NCI-H1930 (cell line): ENCODE measurements at places on chromosomes 3 and 15.

- no peak for DNase-seq
Measured at GRCh38 chr3:186151077-186151971, 42.4 kb upstream of the ETV5 start.

GRCh38 chr3:89947337-89947954 lies 840.0 kb downstream of the EPHA3 start:
- no peak for DNase-seq

- no peak for DNase-seq
Measured at GRCh38 chr3:10511809-10512494, 6.6 kb upstream of the ATP2B2 start.

GRCh38 chr15:40183636-40184463 lies 23.0 kb downstream of the BUB1B start:
- no peak for DNase-seq

GRCh38 chr3:195097331-195098255 lies 173.4 kb downstream of the XXYLT1 start:
- DNase-seq: no peak

- no peak for DNase-seq
Measured at GRCh38 chr15:85825118-85825517, 30.4 kb upstream of the KLHL25 start.

DNA sequence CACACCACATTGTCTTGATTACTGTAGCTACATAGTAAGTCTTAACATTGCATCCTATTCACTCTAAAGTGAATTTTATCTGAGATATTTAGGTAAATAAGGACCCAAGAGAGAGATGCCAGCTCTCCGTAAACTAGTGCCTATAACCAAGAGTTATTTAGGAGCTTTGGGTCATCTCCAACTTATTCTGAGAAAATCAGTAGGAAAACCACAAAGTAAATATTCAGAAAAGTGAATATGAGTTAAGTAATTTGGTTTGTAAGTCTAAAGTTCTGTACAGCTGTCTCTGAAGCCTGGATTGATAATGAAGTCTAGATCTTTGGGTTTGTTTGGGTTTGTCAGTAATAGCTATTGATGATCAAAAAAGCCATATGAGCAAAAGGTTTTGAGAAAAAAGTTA lies 120.0 kb downstream of the FNDC3B start:
- no peak for DNase-seq

DNA sequence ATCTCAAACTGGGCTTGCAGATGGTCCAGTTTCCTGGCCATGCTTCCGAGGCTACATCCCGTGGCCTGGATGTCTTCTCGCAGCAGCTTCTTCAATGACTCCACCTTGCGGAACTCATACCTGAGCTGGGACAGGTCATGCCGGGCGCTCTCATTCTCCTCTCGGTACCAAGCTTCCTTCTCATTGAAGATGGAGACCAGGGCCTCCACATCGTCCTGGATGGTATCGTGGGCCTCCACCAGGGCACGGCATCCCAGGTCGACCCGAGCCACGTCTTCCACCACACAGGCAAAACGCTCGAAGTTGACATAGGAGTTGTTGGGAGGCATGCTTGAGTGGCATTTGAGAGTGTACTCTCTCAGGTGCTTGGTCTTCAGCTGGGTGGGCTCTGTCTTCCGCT lies 89.2 kb upstream of the HERC1 start:
- no peak for DNase-seq

DNA sequence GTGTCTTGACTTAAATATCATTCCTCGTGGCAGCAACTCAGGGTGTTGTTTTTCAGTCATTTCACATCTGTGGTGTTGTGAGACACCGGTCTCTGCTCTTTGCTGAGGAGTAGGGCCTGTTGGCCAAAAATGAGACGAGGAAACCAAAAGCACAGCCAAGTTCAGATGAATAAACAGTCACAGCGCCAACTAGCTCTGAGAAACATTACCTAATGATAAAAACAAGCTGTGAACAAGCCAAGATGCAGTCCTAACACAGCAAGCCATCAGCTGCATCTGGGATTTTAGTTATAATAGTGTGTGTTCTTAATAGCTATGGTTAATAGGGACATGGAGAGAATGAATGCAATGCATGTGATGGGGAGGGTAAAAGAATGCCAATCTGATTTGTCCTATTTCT lies 843.4 kb upstream of the DPPA4 start:
- DNase-seq: no peak

- no peak for DNase-seq
Measured at GRCh38 chr3:179098388-179099077, 26.9 kb upstream of the ZMAT3 start.

DNA sequence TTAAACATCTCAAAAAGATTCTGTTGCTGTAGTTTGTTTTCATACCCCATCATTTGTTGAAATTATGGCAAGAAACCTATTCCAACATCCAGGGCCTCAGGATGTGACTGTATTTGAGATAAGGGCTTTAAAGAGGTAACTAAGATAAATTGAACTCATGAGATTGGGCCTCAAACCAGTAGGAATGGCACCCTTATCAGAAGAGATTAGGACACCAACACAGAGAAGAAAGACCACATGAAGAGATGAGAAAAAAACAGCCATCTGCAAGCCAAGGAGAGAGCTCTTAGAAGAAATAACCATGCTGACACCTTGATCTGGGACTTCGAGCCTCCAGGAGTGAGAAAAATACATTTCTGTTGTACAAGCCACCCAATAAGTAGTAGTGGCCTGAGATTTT lies 157.7 kb downstream of the CGGBP1 start:
- no peak for DNase-seq

DNA sequence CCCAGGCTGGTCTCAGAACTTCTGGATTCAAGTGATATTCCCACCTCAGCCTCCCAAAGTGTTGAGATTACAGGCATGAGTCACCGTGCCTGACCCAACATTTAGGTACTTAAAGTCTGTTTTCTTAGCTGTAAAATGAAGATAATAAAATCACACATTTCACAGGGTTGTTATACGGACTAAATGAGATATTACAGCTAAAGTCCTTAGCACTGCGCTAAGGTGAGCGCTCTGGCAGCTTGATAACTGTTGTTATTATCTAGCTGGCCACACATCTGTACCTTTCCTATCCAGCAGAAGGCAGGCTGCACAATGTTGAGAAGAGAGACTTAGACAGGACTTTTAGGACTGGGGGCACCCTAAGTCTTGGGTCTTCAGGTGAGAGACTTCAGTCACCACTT lies 2.7 kb upstream of the LIPH start:
- no peak for DNase-seq

- no peak for DNase-seq
Measured at GRCh38 chr15:67578020-67578600, 35.6 kb downstream of the MAP2K5 start.

- DNase-seq: no peak
Measured at GRCh38 chr3:189210251-189210770, 38.5 kb downstream of the TPRG1 start.

DNA sequence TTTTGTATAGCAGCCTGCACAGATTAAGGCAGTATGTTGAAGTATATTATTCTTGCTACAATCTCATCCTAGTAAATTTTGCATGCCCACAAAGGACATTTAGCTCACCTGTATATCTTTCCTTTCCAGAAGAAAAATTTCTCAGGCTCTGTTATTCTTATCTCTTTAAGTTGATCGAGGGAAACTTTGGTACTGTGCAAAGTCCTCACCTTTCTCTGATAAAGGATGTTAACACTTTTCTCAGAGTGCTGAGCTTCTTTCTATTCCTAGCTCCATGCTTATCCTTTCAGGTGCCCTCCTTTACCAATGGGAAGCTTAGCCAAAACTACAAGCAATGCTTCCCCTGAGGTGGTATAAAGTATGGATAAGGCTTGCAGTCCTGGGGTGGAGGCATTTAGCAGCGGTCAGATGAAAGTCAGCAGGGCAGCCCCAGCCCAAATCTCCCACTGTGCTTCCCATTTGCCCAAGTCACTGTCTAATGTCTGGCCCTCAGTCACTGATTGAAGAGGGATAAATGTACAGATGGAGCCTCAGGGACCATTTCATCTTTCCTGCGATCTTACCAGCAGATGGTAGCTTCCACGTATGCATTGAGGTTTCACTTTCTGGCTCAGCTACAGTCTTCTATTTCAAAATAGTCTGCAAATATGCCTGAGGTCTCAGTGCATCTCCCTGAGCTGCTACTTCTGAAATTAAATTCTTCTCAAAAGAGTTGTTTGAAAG lies 127.8 kb upstream of the P2RY1 start:
- DNase-seq: no peak

GRCh38 chr3:152232679-152233078 lies 36.0 kb upstream of the MBNL1 start:
- DNase-seq: no peak

GRCh38 chr3:160928183-160928726 lies 172.2 kb downstream of the PPM1L start:
- DNase-seq: no peak

DNA sequence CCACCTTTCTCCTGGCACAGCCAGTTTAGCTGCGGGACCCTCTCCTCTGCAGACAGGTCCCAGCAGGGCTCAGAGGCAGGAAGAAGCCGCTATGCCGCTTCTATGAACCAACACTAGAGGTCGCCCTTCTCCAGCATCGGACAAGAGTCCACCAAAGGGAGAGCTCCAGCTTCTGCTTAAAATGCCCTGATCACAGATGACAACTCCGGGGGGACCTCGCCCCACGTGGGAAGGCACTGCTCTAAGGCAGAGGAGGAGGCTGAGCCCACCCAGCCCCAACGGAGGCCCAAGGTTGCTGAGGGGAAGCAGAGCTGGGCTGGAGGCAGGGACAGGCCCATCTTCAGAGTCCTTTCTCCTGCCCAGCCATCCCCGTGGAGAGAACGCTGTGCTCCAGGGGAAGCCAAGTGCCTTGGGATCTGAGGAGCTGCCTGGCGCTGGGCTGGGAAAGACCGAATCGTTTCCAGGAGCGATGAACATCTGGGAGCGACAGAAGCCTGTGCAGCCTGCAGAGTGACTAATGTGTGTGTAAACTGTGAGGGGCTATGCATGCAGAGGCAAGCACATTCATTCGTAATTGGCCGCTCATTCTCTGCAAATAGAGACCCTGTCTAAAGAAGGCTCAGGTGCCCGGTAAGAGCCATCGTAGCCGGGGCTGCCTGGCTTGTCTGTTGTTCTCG lies 43.5 kb upstream of the BDH1 start:
- no peak for DNase-seq

- DNase-seq: no peak
Measured at GRCh38 chr3:165613014-165613413, 224.2 kb downstream of the BCHE start.

DNA sequence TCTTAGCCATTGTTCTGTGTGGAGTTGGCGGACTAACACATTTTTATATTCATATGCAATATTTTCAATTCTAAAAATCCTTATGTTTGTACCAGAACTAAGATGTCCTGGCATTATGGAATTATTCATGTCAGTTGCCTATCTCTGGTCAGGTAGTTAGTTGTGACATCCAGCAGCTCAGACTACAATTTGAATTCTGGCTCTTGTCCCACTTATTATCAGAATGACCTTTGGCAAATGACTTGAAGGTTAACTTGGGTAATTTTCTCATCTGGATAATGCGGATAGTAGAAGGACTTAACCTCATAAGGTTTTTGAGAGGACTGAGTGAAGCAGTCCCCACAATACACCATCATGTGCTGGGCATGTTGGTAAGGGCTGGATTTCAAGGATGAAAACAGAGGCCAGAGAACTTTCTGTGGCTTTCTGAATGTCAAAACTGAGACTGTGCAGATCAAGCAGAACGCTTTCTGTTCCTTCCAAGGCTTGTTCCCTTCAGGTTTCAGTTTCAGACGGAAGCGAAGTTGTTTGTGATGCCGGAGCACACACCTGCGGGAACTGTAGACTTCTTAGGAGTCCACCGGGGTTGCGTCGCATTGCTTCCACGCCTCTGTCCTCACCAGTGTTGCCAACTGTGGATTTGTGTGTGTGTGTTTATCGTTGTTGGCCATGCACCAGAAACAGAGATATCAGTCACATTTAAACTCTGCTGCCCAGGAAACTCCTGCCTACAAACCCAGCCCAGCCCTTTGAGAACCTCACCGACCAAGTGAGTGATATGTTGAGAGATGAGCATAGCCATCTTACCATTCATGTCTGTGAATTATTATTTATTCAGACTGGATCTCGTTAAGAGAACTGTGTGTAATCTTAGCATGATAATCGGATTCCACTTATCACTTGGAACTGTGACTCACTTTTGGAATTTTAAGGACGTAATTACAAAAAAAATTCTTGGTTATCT lies 76.0 kb downstream of the PTPRG start:
- DNase-seq: no peak

GRCh38 chr3:110808630-110809029 lies 263.0 kb upstream of the NECTIN3 start:
- no peak for DNase-seq

- DNase-seq: no peak
Measured at GRCh38 chr3:42790714-42791229, 13.5 kb downstream of the HIGD1A start.
